ENCODE measurements at places on chromosomes 2 and 18.

- no peak for DNase-seq
Observed at GRCh38 chr2:152525277-152525838, 190.4 kb downstream of the FMNL2 start.

GRCh38 chr18:57269756-57270155 lies 82.6 kb upstream of the ST8SIA3 start:
- no peak for DNase-seq

- no peak for DNase-seq
Observed at GRCh38 chr2:46615986-46616485, 136.7 kb downstream of the TMEM247 start.

GRCh38 chr2:178250429-178250828 lies 56.1 kb downstream of the OSBPL6 start:
- no peak for DNase-seq

- no peak for DNase-seq
Observed at GRCh38 chr18:42418121-42418520, 463.1 kb downstream of the PIK3C3 start.

GRCh38 chr18:9519399-9519798 lies 44.1 kb downstream of the RALBP1 start:
- DNase-seq, result no peak

GRCh38 chr2:155633060-155633839 lies 699.3 kb downstream of the NR4A2 start:
- no peak for DNase-seq

DNA sequence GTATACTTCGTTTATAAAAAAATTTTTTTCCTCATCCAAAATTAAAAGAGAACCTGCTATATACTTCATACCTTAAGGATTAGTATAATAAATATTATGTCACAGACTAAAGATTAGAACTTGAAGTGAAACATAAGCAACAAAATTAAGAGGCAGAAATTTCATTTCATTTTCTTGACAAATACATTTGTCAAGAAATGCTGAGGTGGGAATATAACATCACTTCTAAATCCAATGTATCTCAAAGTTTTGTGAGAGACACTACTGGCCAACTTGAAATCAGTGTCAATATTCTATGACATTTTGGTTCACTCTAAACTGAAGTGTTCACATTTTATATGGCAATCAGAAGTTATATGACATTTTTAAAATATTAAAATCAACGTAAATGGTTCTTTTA lies 43.8 kb downstream of the SCRN3 start:
- DNase-seq, result no peak

DNA sequence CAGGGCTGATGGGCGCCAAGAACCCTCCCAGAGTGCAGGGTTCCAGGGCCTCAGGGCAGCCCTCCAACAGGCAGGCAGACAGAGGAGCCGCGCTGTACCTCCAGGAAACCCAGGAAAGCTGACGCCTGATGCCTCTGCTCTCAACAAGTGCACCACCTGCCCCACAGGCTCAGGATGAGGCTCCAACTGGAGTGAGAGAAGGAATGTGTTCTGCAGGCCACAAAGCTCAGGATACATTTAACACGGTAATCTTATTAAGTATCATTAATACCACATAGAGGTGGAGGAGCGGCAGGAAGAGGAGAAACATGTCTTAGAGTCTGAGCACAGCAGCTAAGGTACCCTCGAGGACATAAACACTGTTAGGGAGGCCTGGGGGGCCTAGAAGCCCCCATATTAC lies 155.9 kb upstream of the CAPN13 start:
- DNase-seq, result no peak

- DNase-seq, result no peak
Observed at GRCh38 chr2:129262934-129263333, 716.5 kb upstream of the RAB6C start.

DNA sequence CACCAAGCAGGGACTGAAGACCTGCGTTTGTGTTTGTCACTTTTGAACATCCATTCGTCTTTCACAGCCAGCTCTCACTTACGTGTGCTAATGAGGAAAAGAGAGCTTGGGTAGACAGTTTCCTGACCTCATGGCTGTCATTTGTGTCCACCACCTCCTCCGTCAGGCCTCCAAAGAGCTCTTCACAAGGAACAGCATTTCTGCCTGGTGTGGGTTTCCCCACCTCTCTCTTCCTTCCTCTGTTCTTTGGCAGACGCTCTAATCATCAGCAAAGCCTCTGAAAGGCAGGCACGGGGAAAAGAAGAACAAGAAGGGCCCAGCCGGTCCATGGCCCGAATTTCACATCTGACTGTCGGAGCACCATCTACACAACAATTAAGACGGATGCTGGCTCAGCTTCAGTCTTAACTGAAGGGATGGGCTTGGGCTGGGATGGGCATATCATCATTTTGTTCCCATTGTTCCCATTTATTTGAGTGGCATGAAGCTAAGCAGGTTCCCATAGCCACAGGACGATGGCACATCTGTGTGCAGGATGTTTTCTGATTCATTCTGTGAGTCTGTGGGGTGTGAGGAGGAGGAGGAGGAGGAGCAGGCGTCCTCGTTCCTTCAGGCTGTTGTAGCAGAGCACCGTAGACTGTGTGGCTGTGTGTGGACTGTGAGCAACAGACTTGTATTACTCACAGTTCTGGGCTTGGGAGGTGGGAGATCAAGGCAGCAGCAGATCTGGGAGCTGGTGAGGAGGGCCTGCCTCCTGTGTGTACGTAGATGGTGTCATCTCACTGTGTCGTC lies 66.4 kb downstream of the TSHZ1 start:
- no peak for DNase-seq

GRCh38 chr2:20207051-20207450 lies 17.9 kb downstream of the SDC1 start:
- no peak for DNase-seq

DNA sequence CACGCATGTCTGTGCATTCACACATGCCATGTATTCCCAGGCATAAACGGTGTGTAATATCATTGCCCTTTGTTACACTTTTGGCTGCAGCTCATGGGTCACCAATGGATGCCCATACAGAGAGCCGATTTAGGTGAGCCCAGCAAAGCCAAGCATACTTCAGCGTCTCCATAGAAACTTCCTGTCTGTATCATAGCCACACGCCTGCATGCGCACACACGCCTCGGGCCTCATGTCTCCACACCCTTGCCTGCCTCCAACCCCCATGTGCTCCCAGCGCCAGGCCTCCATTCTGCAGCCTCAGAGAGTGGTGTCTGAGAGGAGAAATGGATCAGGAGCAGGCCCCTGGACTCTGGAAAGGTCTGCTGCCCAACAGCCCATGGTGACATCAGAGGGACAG lies 33.5 kb upstream of the SELENOI start:
- no peak for DNase-seq

DNA sequence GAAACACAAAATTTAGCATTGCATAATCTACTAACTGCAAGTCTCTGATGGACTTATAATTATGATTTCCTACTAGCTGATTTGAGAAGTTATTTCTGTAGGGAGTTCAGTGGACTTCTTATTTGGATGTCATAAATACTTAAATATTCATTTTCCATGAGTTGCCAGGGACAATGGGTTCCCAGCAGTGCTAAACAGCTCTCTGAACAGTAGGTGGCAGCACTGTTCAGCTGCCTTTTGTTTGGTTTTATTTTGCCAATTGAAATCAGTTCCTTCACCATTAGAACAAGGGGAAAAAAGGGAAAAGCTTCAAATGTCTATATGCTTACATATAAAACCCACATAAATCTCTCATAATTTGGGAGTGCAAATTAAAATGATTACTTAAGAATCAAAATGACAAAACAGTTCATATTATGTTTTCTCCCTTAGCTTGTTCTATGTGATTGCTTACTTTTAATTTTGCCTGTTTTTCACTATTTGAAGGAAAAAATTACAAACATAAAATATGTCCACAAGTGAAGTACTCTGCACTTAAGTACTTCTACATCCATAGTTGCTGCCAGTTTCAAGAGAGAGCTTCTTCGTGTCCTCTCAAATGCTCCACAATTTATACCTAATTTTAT lies 898.9 kb downstream of the CPS1 start:
- DNase-seq, result peak; percentile 3

DNA sequence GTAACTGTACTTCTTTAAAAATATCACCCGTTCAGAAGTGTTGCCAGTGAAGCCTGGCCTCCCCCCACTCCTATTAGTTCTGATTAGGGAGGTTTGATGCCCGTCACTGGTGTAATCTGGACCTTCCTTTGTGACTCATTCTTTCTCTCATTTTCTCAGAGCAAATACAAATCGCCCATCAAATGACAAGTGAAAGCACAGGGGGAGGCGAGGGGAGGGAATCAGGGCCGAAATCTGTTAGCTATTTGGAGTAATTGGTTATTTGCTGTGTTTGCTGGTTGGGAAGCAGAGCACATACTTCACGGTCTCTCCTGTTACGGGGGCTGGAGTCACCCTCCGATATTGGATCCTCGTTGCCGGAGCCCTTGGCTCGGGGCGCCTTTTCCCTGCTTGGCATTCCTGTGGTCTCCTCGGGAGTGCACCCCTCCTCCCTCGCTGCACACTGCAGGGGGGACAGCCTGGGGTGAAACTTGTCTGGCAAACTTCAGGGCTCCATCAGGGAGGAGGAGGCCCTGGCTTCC lies 178.1 kb downstream of the DYSF start:
- no peak for DNase-seq

DNA sequence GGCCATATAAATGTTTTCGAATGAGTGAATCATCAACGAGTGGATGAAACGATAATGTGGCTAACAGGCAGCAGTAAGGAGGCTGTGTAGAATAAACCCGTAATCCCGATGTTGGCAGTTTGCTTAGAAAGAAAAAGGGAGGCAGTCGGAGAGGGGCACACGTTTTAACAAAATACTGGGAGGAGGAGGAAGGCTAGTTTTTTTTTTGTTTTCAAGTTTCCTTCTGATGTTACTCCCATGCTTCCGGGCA lies 476 bp upstream of the MSH2 start:
- DNase-seq, result no peak

DNA sequence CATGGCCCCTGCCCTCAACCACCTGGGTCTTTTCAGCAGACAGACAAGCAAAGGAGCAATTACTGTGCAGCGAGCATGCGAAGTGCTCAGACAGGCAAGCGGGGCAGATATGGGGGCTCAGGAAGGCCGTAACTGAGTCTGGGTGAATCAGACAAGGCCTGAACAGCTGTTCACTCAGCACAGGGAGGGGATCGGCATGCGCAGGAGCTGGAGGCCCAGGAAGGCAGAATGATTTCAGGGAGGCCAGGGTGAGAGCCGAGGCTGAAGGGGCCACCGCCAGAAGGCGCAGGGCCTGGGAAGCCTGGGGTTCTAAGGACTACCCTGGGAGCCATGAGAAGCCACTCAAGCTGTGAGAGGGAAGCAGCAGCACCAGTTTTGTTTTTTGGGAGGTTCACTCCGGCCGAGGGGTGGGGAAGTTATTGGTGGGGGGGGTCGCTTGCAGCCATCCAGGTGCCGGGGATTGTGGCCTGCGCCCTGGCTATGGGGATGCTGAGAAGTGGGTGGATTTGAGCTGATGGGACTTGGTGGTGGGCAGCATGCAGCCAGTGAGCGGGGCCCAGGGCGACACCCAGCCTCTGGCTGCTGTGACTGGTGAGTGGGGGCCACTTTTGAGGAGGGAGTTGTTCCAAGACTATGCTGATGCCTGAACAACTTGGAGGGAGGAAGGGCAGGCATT lies 132.2 kb downstream of the TSN start:
- no peak for DNase-seq

- DNase-seq, result peak; percentile 31
Observed at GRCh38 chr2:70946832-70947442, 11.2 kb downstream of the ATP6V1B1 start.

GRCh38 chr2:75087736-75088135 lies 111.6 kb downstream of the TACR1 start:
- no peak for DNase-seq

DNA sequence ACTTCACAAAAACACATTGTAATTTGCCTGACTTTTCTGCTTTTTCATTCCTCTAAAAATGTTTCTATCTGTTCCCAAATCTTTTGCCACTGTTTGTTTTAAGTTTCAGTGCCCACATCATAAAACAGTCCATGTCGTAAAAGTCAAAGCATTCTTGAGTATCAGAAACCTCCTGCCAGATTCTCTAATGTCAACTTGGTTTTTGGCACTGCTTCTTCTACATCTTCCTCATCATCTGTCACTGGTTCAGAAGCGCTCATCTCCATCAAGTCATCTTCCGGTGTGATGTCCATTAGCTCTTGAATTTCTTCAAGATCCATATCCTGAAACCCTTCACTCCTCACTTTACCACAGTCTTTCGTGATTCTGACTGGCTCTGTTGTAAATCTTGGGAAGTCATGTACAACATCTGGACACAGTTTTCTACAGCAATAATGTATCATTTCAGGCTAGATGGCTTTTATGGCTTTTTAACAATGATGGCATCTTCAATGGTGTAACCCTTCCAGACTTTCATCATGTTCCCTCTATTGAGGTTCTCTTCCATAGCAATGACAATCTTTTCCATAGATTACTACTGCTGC lies 19.6 kb downstream of the CUL3 start:
- no peak for DNase-seq

DNA sequence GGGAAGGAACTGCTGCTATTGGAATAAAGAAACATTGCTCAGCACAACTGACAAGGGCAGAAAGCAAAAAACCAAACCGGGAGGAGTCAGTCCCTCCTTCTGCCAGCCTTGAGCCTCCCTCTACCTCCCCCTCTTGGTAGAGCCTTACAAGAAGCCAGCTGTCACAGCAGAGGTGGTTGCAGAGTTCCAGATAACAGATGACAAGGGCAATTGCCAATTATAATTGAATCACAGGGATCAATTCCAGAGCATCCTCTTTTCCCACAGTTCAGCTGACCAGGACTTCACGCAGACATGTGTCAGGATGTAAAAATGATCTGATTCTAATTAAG lies 548.2 kb upstream of the LRRTM1 start:
- DNase-seq, result no peak

DNA sequence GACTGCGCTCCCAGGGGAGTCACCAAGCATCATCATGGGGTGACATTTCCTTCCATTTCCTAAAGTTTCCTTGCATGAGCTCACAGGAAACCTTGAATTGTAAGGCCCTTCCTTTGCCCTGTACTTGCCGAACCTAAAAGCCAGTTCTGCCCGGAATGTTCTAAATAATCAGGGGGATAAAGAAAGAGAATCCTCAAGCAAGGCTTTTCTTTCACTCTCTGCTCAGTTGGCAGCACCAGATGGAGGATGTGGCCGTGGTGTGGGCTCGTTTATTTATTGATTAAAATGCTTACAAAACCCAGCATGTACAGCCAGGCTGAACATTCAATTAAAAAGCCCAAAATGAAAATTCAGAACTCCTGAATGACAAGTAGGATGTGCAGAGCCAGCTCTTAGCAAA lies 170.5 kb downstream of the SH3RF3 start:
- DNase-seq, result no peak

- no peak for DNase-seq
Observed at GRCh38 chr2:48600204-48600813, 17.3 kb upstream of the GTF2A1L start.

GRCh38 chr18:75477900-75478299 lies 50.4 kb upstream of the SMIM21 start:
- DNase-seq, result no peak

Measured in stimulated activated CD4-positive, alpha-beta T cell treated with anti-CD3 and anti-CD28 coated beads, Interleukin-4, amount 100 ng/mL, for 48 hours (primary cell).